ENCODE measurements at places on chromosomes 1 and 21.

GRCh38 chr1:218664385-218665170, 319.4 kb downstream of the TGFB2 start:
- DNase-seq = no peak

GRCh38 chr1:218848009-218848408, 325.7 kb upstream of the LYPLAL1 start:
- DNase-seq = no peak

- DNase-seq = no peak
Observed at GRCh38 chr1:27297903-27298302, 24.1 kb upstream of the TMEM222 start.

DNA sequence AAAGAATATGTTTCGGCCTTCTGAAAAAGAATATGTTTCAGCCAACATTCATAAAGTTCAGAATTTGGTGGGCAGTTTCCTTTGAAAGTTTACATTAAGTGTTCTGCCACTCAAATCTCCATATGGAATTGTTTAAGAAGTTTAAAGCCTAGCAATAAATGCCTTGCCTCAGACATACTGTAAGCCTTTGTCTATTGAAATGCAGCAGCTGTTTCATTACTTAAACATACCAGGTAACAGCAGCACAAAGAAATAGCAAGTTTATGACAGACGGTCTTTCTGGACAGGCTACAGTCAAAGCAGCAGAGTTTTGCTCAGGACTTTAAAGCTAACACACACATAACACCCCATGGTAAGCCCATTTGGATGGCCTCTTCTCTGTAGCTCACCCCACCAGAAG, 38.5 kb upstream of the C1orf105 start:
- DNase-seq = no peak

- no peak for DNase-seq
Observed at GRCh38 chr1:169487561-169487960, 1.8 kb upstream of the SLC19A2 start.

DNA sequence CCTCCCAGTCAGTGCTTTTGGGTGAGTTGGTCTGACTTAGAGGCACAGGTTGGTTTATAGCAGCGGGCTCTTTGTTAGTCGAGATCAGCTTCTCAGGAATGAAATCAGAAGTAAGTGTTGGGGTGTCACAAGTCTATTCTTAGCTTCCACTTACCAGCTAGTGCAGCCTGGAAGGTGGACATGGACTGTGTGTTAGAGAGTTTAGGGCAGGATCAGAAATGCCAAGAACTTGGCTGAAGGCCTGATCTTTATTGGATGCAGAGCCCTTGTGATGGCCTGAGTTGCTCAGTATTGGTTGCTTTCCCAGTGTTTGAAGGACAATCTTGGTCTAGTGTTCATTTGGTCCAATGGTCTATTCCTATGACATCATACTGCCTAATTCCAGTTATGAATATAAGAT, 377.0 kb upstream of the USP24 start:
- no peak for DNase-seq

DNA sequence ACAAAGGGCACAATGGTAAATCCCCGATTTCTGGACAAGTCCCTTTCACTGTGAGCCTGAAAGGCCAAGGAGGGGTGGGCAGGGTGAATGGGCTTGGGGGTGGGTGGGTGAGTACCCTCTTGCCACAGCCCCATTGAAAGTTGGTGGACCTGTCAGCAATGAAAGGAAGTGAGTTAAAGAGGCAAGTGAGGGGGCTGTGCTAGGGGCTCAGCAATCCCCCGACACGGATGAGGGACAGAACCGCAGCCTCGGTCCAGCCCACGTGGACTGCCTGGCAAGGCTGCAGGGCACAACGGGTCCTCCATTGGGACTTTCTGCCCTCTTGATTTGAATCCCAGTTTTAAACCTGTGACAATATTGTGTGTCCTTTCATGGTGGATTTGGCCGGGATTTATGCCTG, 255.3 kb downstream of the FOXD2 start:
- no peak for DNase-seq

- no peak for DNase-seq
Observed at GRCh38 chr1:87028576-87028975, 114.1 kb downstream of the HS2ST1 start.

DNA sequence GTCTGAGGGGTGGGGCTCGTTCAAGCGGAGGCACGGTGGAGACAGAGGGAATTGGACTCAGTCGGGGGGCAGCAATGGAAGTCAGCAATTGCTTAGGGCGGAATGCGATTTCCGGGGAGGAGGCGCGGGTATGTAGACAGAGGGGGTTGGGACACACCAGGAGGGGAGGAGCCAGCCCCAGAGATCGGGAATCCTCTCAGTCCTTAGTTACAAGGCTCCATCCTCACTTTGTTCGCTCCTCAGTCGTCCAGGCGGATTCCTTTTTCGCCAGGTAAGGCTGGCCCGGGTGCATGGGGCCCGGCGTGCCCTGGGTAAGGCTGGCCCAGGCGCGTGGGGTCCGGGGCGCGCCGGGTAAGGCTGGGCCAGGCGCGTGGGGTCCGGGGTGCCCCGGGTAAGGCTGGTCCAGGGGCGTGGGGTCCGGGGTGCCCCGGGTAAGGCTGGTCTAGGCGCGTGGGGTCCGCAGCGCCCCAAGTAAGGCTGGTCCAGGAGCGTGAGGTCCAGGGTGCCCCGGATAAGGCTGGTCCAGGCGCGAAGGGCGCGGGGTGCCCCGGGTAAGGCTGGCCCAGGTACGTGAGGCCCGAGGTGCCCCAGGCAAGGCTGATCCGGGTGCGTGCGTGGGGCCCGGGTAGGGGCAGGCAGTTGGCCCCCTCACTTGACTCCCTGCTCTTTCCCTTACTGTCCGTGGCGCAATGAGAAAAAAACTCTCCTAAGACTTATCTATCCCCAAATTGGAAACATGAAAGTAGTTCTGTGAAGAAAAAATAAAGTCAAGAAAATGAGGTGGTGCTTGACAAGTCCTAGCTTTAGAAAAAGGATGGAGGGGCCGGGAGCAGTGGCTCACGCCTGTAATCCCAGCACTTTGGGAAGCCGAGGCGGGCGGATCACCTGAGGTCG, at the start of gene L1TD1:
Gene L1TD1, plus strand, starts transcription at position 199 of the 894 bp plus-strand sequence. CDS start 11,780 bp downstream, outside the sequence.
- DNase-seq = no peak

- DNase-seq = peak; percentile 7
Observed at GRCh38 chr1:241998412-241998921, 431 bp downstream of the MAP1LC3C start.

DNA sequence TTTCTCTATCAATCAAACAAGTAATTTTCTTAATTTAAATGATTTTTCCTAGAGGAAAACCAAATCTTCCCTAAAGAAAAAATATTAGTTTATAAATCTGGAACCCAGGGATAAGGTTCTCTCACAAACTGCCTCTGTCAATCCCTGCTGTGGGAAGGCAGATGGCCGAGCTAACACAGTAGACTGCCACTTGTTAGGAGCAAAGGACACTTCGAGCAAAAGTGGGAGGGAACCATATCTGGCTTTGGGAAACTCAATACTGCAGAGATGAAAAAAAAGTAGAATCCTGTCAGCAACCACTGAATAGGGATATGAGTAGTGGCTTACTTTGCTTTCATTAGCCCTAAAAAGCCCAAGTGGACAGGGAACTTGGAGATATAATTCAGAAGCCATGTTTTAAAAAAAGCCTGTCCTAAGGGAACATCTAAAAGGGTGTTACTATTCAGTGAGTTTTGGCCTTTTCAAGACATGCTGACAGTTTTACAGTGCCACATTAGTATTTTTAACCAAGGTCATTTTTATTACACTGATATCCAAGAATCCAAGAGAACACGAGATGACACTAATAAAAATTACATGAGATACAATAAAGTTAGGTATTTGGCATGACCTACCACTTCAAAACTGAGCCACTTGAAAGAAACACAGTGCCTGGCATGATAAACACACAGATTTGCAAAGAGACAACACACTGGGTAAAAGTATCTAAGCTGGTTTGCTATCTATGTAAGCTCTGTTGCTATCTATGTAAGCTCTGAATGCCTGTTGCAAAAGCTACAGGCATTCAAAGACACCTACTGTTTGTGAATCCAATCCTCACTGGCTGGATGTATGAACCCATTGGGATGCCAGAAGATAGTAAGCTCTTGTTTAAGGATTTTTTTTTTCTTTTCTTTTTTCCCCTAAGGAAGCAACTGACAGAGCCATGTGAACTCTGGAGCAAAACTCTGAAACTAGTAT, 21.4 kb downstream of the TEX38 start:
- no peak for DNase-seq

DNA sequence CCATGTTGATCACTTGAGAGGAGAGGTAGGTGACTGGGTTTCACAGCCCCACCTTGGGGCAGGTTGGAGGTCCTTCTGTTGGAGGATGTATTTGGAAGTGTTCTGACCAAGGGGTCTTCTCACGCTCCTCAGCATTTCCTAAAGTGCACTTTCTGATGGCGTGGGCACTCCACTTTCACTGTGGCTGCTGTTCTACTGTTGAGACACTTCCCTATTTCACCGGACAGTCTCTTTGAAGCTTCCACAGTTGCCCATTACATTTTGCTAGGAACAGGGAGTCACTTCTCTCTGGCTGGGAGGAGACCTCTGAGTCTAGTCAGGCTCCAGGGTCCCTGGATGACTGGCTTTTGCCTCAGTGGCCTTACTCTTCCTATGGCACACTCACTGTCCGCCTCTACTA, 180.0 kb upstream of the LMO4 start:
- no peak for DNase-seq

DNA sequence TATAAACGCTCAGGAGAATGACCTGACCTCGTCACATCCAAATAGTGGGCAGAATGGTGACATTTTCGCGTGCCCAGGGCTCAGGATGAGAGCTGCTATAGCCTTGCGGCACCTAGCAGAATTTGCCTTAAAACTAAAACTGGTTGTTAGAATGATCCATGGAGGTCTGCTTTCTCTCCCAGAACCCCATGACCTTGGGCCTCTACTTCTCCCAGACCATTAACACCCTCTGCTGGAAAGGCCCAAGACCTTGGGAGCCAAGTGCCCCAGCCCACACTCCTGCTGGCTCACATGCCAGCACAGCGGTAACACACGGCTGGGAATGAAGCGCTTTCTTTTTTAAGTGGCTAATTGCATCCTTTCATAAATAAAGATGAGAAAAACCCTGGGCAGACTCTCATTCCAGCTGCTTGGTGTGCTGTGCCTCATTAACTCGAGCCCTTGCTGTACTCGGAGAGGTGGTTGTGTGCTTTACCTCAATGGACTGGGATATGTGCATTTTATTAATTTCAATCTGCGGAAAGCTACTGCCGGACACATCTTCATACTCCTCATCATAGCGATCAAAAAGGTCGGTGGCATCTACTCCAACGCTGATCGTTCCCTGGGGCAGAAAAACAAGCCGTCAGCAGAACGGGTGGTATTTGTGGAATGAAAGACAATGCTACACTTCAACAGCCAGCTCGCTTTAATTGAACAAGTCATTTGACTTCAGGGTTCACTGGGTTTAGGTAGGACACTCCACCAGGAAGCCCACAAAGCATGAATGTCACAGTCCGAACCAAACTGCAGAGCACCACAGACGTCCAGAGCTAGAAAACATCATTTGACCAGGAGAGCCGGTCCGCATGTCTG, 29.0 kb downstream of the THAP3 start:
- no peak for DNase-seq

DNA sequence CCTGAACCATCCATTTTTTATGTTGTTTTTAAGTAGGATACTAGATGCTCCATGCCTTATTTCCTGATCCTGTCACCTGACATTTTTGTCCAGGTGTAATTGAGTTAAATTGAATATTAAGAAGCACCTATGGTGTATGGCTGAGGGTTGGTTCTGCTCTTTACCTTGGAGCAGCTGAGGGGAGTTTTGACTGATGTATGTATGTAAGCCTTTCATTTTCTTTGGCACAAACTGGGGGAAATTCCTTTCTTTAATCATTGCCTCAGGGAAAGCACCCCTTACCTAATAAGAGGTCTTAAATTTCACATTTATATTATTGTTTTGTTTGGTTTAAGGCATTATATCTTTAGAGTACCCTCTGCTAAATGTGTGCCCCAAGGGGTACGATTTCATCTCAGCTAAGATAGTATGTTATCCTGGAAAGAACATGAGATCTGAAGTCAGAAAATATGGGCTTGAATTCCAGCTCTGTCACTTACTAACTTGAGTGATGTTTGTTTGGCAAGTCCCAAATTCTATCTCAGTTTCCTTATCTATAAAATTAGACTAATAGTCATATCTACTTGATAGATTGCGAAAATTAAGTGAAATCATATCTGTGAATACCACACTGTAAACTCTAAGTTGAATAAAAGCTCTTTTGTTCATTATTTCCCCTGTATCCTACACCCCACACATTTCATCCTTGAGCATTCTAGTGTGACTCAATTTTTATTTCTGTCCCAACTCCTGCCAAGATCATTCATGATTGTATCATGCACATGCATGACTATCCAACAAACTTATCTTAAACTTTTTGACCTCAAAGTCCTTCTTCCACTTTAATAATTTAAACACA, 57.7 kb upstream of the NUF2 start:
- no peak for DNase-seq

GRCh38 chr21:38321568-38321967, 64.8 kb downstream of the KCNJ15 start:
- no peak for DNase-seq

GRCh38 chr1:201531551-201532425, 7.1 kb upstream of the NAV1 start:
- no peak for DNase-seq

DNA sequence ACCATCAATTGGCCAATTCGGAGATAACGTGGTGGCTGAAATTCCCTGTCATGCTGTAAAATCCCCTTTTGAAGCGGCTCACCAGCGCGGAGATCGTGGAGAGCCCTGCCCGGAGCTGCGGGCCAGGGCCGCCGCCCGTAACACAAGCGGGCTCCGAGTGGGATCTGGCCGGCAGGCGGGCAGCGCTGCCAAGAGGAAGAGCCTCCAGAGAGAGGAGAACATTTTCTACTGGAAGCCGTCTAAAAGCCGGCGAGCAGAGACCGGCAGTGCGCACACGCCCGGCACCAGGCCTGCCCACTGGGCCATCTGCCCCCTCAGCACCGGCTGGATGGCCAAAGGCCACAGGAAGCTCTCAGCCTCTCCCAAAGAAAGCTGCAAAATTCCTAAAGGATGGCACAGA, 15.5 kb downstream of the SSBP3 start:
- DNase-seq = no peak

DNA sequence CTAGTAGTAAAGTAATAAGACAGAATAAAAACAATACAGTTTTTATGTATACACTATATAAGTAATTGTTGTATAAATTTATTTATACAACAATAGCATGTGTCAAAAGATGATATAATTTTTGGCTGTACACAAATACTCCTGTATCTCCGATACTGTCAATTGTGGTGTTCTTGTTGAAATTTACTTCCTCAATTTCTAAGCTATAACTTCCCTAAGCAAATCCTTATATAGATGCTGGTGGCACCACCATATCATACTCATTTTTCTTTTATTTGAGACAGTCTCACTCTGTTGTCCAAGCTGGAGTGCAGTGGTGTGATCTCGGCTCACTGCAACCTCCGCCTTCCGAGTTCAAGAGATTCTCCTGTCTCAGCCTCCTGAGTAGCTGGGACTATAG, 141.0 kb upstream of the HP1BP3 start:
- no peak for DNase-seq

Data from stimulated activated CD8-positive, alpha-beta memory T cell treated with anti-CD3 and anti-CD28 coated beads, Interleukin-7, amount 100 ng/mL, for 1 hour (primary cell).